OCI-M1 (cell line): ENCODE measurements at places on chromosomes 12 and 14.

- no peak for DNase-seq
Measured at GRCh38 chr12:66775871-66776270, 97.0 kb upstream of the GRIP1 start.

DNA sequence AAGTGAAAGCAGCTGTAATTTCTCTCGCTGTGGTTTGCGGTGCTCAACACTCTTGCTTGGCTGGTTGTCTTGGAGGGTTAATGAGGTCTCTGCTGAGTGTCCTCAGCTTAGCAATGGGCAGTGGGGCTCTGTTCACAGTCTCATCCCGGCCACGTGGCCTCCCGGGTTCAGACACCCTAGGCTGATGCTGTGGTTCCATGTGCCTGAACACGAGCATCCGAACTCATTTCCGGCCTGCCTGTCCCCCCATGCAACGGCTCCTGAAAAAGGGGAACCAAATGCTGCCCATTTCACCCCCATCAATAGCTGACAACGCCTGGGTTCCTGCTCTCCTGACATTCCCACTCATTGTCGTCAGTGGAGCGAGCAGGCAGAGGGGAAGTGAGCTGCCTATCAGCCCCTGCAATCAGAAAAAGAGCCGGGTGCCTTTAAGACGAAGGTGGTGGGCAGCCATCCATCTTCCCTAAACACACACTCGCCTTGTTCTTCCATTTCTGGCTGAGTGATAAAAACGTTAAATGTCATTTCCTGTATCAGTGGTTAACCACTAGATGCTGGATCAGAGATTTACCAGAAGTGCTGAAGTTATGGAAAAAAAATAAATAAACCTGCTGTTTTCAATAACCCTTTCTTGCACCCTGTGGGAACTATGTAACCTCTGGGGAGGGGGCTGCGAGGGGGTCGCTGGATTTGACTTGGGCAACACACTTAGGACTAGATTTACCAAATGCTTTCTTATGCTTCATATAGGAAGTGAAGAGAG, 60.3 kb upstream of the BCL2L14 start:
- DNase-seq: peak; percentile 90

- no peak for DNase-seq
Measured at GRCh38 chr14:99134516-99135046, 137.4 kb downstream of the BCL11B start.

GRCh38 chr12:12024911-12025682, 45.6 kb upstream of the BCL2L14 start:
- no peak for DNase-seq

GRCh38 chr12:24754690-24755638, 193.9 kb downstream of the BCAT1 start:
- no peak for DNase-seq

GRCh38 chr14:54512393-54512792, 2.7 kb downstream of the CGRRF1 start:
- DNase-seq: no peak

- DNase-seq: peak; percentile 77
Measured at GRCh38 chr14:87999277-87999676, 5.7 kb upstream of the GPR65 start.

- peak; percentile 35 for DNase-seq
Measured at GRCh38 chr14:43503508-43503907, 1003.6 kb downstream of the FSCB start.

DNA sequence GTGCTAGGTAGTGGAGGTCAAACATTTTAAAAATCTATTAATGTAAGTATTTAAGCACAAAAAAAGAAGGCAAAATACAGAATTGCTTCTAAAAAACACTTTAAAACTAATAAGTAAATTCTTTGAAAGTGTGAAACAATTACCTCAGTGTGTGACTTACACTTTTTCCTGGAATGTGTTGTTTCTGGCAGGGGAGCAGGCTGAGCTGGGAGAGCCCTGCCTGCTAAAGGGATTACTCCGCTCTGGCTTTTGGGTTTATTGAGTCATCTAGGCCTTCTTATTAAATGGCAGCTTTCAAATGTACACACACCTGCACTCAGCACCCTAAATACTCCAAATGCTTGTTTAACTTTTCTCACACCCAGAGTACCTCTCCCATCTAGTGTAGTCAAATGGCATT, 279.8 kb downstream of the AKAP6 start:
- no peak for DNase-seq

- no peak for DNase-seq
Measured at GRCh38 chr14:88323523-88324199, 592 bp upstream of the KCNK10 start.

DNA sequence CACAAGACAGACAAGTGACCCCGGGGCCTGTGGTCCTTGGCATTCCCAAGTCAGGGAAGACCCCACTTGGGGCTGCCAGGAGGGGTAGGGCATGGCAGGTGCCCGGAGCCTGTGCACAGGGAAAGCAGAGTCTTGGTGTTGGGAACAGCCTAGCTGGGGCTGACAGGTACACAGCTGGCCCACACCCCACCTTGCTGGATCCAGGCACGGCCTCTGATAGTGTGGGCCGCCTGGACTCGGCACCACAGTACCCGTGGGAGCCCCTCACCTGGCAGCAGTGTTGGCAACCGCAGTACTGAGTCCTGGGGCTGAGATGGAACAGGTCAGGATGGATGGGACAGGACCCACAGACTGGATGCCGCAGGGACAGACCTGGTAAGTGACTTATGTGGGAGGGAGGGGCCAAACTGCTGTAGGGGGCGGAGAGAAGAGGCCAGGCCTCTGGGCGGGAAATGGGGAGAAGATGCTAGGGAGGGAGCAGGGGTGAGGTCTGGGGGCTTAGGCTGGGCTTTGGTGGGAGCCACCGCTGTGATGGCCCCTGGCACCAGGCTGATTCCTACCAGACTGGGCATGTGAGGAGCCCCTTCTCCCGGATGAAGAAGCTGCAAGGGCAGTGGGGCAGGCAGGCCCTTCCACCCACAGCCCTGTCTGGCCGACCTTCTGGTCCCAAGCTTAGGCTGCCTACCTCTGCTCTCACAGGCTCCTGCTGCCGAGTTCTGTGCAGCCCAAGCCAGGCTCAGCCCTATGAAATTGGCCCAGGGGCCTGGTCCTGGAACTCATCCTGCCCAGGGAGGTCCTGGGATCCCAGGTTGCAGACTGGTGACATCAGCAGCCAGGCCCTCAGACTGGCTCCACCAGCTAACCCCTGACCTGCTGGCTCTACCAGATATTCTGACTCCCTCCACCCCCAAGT, at the start of gene TGM1:
Gene TGM1, minus strand, starts transcription at position 357 of the 913 bp plus-strand sequence. CDS start 825 bp downstream, outside the sequence.
- DNase-seq: no peak

DNA sequence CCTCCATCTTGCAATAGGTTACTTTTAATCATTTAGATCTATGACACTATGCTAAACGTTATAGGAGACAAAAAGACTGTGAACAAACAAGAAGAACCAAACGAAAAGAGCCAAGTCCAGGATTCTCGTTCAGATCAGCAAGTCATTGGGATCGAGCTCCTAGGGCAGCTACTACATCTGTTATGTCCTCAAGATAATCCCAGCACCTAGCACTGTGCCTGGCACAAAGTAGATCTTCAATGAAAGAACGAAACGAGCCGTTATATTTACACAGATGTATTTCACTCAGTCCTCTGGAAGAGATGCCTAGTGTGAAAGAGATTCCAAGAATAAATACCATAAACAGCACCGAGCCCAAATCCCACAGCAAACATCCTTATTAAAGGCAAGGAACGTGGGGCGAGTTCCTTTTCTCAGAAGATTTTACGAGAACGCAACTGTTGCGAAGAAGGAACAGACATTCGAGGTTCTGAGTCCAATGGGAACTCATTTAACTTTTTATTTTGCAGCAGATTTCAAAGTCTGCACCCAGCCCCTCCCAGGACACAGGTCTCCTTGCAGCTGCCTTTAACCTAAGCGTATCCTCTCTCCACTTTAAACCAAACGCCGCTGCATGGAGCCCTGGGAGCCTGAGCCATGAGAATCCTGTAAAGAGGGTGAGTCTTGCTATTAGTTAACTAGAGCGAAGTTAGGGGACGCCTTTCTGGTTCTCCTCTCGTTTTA, 544 bp upstream of the TDP1 start:
- no peak for DNase-seq

DNA sequence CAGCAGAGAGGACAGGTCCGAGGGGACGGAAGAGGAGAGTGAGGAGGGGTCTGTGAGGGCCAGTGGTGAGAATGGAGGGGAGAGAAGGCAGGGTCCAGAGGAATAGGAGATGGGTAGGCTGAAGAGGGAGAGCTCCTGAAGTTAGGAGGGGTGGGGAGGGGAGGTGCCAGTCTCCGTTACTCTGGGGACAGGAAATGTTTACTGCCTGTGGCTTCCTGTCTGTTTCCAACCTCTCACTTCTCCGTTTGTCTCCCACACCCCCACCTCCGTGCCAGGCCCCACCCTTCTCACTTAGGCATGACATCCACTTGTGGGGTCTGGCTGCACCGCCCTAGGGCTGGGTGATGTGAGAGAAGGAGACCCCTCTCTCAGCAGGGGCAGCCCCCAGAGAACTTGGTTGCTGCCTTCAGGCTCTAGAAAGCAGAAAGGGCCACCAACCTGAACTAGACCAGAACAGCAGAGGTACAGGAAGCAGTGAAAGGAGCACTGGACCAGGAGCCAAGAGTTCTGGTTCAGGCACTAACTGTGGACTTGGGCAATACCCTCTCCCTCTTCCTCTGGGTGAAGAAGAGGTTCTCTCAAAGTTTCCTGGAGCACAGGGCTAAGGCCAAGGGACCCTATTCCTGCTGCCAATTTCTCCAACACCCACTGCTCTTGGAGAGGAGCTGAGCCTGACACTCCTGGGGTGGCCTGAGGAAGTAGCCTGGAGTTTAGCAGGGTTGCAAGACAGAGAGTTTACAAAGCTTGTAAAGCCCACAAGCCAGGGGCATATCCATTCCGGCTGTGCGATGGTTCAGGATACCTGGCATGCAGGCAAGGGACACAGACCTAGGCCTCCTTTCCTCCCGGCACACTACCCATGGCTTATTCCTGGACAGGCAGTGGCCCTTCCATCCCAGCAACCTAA, 5.5 kb downstream of the ITGA5 start:
- peak; percentile 11 for DNase-seq

DNA sequence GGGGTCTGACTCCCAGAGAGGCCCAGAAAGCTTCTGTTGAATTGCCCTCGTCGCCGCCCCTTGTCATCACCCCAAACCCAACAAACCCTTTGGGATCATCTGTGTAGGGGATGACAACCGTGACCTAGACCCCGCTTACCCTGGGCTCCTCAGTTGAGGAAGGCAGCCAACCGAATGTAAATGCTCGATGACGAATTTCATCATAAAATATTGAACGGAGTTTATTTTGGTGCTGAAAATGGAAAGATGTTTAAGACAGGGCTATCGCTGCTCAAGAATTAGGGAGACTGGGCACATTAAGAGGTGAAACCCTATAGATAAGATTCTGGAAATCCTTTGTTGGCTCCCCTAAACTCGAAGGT, 512 bp downstream of the ACTR10 start:
- peak; percentile 47 for DNase-seq

DNA sequence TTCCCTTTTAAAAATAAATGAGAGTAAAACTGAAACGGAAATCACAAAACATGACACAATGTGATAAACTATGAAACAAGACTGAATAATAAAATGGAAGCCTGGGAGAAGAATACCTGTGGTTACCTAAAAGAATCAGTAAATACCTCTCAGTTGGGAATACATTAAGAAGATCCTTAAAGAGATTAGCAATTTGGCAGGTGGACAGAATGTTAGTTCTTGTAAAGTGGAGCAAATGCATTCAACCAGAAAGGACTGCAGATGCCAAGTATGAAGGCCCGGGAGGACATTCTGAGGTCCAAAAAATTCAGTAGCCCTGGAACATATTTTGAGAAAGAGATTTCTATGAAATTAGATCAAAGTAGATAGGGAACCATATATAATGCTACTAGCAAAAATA, 861.3 kb upstream of the SEL1L start:
- no peak for DNase-seq

- DNase-seq: no peak
Measured at GRCh38 chr14:65703996-65704395, 291.5 kb downstream of the FUT8 start.

DNA sequence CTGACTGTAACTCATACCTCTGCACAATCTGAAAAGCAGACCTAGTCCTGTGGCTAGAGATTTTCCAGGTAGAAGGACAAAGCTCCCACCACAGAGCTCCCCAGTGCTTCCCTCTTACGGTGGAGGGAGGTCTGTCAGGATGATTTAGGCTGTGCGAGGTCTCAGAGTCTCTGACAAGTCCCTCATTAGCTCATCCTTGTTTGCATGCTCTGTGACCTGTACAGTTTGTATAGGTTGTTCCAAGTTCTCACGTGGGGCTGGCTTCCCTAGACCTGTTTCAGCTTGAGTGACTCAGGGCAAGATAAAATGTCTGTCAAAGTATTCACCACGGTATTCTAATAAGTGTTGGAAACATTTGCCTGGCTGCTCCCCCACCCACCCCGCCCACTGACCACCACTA, 34.8 kb downstream of the ASCL1 start:
- DNase-seq: no peak

DNA sequence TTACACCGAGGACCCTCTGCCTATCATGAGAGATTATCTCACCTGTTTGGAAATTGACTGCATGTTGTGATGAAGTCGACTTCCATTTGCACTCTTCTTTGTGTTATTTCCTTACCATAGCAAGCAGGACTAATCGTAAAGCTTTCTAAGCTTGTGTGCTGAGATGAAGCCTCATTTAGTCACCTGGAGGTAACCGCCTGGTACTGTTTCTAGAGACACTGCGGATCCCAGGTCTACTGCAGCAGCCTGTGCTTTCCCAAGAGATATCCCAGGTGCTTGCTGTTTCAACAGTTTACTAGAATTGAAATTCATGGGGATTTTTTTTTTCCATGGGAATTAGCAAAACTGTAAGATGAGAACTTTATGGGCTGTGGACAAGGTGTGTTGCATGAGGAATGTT, 131.8 kb downstream of the PTPRR start:
- no peak for DNase-seq
